ENCODE measurements at places on chromosomes 5 and 9.

DNA sequence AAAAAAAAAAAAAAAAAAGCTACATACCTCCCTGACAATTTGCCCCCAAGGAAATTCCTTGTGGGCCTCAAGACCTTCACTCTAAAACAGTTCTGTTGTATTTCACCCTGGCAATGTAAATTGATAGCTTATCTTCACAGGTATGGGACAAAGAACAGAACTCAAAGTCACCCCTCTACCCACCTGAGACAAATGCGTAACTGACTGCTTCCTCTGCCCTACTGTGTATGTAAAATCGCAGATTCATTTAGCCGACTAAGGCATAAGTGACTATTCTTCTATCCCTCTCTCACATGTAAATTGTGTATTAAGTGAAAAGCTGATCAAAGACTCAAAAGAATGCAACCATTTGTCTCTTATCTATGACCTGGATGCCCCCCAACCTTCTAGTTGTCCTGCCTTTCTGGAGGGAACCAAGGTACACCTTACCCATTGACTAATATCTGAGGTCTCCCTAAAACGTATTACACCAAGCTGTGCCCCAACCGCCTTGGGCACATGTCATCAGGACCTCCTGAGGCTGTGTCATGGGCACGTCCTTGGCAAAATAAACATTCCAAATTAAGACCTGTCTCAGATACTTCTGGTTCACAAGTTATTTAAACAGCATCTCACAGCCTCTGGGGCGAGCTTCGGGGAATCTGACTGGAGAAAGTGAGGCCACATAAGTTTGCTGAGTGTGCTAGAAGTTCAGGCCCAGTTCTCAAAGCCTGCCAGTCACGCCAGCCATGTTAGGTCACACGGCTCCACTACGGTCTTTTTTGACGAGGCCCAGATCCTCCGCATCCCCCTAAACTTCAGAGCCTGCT is 954 bp downstream of the TBCA start:
- DNase-seq, result no peak

- no peak for DNase-seq
These were observed 98.2 kb downstream of the OXCT1 start for GRCh38 chr5:41772056-41772455.

DNA sequence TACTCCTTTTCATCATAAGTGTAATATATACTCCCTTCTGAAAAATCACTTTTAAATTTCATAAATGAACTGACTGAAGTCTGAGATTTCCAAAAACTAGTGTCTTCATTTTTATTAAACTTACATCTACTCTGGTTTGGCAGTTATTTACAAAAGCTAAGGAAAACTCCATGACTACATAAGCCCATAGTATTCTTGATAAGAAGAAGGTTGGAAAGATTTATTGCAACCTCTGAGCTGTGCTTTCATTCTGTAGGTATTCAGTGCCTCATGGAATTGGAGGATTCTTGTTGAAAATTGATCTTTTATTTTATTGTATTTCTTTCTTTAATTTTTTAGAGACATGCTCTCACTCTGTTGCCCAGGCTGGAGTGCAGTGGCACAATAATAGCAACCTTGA is 41.7 kb downstream of the GNAQ start:
- DNase-seq, result no peak

- no peak for DNase-seq
These were observed 29.5 kb downstream of the TTC39B start for GRCh38 chr9:15277400-15278090.

DNA sequence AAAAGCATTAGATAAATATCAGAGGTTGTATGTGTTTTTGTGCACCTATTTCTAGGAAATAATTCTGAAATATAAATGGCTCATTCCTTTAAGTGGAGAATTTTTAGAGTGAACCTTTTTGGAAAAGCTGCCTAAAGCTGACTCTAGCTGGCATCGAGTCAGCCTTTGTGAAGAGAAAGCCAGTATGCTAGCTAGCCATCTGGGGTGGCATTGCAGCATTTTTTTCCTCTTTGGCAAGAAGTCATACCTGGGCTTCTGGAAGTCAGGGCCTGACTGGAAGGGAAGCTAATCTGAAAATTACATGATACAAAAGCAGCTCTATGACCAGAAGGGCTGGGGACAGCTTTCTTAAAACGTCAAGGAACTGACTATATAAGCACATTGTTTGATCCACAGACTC is 19.7 kb downstream of the ANP32B start:
- no peak for DNase-seq

GRCh38 chr5:132754947-132755346 is 7.7 kb downstream of the CCNI2 start:
- no peak for DNase-seq

DNA sequence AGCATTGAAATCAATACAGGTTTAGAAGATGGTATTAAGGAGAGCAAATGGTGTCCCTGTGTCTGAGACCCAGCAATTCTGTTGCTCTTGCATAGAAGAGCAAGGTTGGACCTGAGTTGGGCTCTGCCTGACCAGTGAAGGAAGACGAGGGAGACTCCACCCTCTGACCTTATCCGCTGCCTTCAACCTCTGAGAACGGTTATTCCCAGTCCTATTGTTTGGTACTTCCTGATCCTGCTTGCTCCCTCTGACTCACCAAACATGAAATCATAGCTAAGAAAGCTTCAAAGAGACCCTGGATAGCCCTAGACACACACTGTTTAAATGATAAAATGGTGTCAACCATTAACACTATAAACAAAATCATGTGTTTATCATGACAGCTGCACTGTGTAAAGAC is 218.5 kb downstream of the PLK2 start:
- no peak for DNase-seq

- DNase-seq, result no peak
These were observed 3.7 kb upstream of the OTULIN start for GRCh38 chr5:14660833-14661232.

DNA sequence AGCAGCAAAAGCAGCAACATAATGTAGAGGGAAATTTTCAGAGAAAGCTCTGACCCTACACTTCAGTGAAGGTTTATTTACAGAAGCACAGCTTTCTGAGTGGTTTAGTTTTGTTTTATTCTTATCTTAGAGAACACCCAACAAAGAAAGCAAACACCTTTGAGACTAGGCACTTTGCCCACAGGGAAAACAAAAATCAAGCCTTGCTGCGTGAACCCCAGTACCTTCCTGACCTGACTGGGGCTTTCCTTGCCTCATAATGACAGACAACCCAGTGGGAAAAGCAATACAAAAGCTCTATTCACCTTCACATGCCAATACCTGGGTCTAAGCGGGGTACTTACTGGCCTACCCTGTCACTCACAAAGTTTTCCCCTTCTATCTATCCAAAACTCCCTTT is 189.8 kb downstream of the HINT1 start:
- no peak for DNase-seq

DNA sequence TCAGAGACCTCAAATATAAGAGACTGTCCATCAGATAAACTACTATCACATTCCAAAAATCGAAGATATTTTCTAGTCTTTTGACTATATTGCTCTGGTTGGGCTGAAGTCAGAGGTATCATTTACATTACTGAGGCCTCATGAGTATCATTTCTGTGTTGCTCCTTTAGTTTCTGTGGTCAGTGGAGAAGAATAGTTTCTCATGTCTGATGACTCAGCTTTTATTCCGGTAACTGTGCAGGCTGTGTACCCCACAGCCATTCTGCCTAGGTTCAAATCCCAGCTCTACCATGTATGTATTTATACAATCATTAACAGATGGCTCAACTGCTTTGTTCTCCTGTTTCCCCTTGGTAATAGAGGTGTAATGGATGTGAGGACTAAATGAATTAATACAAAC is 179.3 kb downstream of the ALDH1A1 start:
- DNase-seq, result no peak

DNA sequence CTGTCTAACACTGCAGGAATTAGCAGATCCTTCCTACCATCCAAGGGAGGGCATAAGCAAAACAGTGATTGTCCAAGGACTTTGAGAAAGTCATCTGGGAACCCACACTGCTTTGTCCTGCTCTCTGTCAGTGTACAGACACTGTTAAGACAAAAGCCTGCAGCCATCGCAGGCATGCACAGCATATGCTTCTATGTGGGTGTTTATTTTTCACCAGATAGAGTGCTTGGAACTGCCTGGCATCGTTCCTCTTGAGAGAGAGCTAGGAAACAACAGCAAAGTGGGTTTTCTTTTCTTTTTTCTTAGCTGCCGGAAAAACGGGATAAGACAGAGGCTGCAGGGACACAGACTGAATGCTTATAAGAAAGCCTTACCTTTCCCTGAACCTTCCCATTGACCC is 212.3 kb downstream of the ICE1 start:
- DNase-seq, result no peak

DNA sequence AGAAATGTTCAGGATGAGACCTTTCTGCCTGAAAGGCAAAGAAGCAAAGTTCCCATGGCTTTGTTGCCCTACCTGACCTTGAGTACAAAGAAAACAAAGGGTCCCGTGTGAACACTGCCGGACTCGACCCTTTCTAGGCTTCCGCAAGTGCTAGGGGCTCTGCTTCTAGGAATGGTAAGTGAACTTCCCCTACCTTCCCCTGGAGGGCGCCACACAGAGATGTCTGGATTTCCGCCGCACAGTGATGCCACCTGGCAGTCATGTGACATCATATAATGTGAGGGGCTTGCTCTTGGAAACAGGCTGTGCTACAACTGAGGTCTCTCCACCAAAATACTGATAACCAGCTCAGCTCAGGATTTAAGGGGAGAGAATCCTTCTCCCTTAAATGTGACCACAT is 56.6 kb downstream of the HSD17B3 start:
- no peak for DNase-seq

DNA sequence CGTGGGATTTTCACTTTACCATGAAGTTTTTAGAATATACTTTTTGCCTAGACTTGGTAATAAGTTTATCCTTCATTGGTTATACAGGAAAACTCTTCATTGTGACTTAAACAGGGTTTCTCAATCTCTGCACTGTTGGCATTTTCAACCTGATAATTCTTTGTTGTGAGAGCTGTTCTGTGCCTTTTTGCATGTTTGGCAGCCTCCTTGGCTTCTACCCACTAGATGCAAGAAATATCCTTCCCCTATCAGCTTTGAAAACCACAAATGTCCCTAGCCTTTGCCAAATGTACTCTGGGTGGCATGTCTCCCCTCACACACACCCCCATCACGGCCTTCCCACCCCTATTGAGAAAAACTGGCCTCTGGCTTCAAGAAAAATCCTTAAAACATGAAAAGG is 180.9 kb downstream of the ESM1 start:
- DNase-seq, result no peak

- DNase-seq, result no peak
These were observed 223.6 kb downstream of the MLLT3 start for GRCh38 chr9:20398536-20399338.

DNA sequence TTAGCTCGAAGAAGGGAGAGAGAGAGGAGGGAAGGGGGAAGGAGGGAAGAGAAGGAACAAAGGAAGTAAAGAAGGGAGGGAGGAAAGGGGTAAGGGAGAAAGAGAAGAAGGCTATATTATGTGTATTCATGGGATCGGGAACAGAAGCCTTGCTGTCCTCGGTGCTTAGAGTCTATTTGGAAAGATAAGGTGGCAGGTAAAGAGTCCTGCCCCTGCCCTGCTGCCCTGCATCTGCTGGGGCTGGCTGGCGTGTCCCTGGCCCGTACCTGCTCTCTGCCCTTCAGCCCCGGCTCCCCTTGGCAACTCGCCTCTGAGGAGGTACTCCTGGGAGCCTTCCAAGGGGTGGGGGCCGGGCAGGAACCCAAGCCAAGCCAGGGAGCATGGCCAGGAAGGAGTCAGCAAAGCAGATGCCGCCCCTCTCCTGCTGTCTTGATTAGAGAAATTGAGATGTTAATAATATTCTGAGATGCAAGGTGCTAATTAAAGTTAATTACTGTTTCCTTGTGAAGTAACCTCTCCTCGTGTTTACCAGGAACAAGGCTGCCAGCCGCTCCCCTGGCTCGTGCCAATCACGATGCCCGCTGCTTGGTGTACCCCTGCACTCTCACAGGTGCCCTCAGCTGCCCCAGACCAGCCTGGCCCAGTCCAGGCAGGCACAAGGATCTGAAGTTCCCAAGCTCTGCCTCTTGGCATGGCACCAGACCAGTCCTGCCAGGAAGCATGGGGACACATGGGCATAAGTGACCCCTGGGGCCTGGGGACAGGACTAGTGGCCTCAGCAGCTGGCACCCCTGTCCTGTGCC is 36.6 kb downstream of the PCDH1 start:
- DNase-seq, result no peak

All from activated gamma-delta T cell treated with Interleukin-2 at 50 U/mL for 16 hours (primary cell).